GM23248 (cell line): ENCODE measurements at places on chromosomes 7 and 10. TPM values are rescaled to one million over a fixed set of nuclear protein-coding genes. Genes with fewer than 3 reads are reported as not detected.

DNA sequence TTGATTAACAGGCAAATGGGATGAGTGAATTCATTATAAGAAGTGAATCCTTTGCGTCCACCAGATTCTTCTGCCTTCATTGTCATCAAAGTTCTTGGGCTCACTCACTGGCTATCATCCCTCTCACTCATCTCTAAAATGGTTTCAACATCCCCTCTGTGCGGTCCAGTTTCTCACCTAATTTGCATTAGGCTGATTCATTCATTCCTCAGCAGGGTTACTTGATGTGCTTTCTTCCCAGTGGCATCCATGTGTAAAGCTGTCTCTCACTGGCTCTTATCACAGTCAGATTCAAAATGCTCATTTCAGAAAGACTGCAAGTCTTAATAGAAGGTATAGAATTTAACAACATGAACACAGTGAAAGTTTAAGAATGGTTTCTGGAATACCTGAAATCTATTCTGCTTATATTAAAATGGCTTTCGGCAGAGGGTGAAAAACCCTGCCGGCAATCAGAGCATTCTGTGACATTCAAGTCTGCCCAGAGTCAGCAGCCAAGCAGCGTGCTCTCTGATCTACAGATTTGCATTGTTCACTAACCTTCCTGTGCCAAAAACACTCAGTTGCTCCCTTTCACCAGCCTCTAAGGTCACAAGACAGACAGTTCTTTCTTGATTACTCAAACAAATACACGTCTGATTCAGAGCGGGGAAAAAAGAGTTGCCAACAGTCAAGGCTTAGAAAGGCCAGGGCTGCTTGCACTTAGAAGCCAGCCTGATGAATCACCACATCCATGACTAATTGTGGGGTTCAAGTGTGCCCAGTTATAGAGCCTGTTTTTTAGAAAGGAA is 106.7 kb downstream of the TES start:
- H3K4me3 ChIP-seq, result peak overlapping the region; percentile 53
- DNase-seq, result peak; percentile 99
- peaks cover 33% of the 10 kb centered on the region for H3K4me1 ChIP-seq
- H3K36me3 ChIP-seq, result no peaks in the 10 kb centered on the region
- H3K27me3 ChIP-seq, result no peaks in the 10 kb centered on the region
- peak overlapping the region; percentile 92 for H3K27ac ChIP-seq

DNA sequence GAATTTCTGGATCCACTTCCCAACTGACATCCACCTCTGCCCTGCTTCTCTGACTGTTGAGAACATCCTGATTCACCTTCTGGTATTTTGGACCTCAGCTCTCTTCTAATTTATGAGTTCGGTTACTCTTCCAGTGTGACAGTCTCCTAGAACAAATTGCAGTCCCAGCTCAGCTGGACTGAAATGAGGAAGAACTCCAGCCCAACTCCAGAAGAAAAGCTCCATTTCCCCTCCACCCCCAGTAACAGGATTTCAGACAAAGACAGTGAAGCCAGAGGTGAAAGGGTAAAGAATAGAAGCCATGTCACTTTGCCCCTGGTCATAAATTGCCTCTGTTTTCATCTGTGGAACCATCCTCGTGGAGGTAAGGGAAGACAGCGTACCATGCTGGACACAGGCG is 26.2 kb upstream of the INHBA start:
- no peak for DNase-seq
- H3K27me3 ChIP-seq, result no peaks in the 10 kb centered on the region
- no peaks in the 10 kb centered on the region for H3K4me1 ChIP-seq
- no peak overlapping the region for H3K4me3 ChIP-seq
- no peak overlapping the region for H3K27ac ChIP-seq

DNA sequence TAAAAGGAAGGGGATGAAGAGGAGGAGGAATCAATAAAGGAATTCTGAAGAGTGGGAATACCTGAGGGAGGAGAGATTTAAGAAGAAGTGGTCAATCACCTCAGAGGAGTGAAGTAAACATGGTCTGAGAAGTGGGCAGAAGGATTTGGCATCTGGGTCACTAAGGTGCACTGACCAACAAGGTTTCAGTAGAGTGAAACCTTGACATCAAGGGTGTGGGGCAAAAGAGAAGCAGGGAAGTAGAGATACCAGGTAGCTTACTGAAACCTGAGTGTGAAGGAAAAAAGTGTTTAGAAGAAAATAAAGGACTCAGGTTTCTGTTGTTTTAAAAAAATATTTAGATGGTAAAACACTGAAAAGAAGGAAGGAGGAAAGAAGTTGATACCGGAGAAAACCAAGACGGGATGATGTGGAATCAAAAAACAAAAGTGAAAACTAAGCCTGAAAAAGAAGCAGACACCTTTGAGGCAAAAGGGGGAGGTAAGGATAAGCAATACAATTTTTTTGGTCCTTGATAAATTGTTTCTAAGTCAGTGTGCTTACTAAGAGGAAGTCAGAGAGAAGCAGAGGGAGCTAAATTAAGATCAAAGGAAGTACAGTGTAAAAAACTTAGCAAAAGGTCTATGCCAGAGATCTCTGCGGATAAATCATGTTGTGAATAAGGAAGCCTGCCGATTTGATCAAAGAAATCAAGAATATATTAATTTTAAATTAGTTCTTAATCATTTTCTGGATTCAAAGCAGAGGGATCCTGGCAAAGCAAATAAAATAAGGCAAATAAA is 137.2 kb upstream of the GPR22 start:
- no peak for DNase-seq
- H3K36me3 ChIP-seq, result no peaks in the 10 kb centered on the region
- H3K4me1 ChIP-seq, result peaks cover 6% of the 10 kb centered on the region; the same call in 1 of the 2 replicates
- H3K27ac ChIP-seq, result no peak overlapping the region

DNA sequence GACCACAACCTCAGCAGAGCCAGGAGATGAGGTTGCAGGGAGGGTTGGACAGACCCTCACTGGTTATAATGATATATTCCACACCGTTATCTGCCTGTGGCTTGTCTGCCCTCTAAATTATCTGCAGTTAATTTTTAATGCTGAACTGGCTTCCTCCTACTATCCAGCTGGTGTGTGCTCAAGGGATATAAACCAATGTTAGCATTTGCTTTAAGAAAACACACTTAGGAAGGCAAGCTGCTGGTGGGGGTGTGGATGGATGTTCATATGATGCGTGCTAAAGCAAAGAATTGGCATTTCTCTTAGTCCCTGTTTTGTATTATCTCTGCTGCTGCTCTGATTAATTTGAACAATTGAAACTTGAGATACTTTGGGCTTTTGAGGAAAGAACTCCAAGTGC is 132.2 kb upstream of the NPVF start:
- no peak overlapping the region for H3K4me3 ChIP-seq
- H3K27me3 ChIP-seq, result no peaks in the 10 kb centered on the region
- no peaks in the 10 kb centered on the region for H3K4me1 ChIP-seq
- no peak overlapping the region for H3K27ac ChIP-seq

DNA sequence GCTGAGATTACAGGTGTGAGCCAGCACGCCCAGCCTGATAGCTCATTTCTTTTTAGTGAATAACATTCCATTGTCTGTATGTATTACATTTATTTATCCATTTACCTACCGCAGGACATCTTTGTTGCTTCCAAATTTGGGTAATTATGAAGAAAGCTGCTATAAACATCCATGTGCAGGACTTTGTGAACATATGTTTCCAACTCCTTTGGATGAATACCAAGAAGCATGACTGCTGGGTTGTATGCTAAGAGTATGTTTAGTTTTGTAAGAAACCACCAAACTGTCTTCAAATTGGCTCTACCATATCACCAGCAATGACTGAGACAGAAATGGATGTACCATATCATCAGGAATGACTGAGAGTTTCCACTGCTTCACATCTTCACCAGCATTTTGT is 200.2 kb upstream of the TMEM196 start:
- H3K36me3 ChIP-seq, result no peaks in the 10 kb centered on the region
- no peak overlapping the region for H3K4me3 ChIP-seq
- no peak overlapping the region for H3K27ac ChIP-seq
- H3K4me1 ChIP-seq, result peaks cover 13% of the 10 kb centered on the region
- no peaks in the 10 kb centered on the region for H3K27me3 ChIP-seq

- H3K36me3 ChIP-seq, result no peaks in the 10 kb centered on the region
- no peaks in the 10 kb centered on the region for H3K4me1 ChIP-seq
- H3K27ac ChIP-seq, result no peak overlapping the region
- no peak overlapping the region for H3K4me3 ChIP-seq
- H3K27me3 ChIP-seq, result no peaks in the 10 kb centered on the region
- DNase-seq, result no peak
These were observed 252.6 kb upstream of the SMIM30 start for GRCh38 chr7:113370910-113371309.

GRCh38 chr7:94324380-94325121 is 70.1 kb upstream of the COL1A2 start:
- H3K4me1 ChIP-seq, result peaks cover 33% of the 10 kb centered on the region
- peak overlapping the region; percentile 41 for H3K4me3 ChIP-seq
- H3K27me3 ChIP-seq, result no peaks in the 10 kb centered on the region
- no peaks in the 10 kb centered on the region for H3K36me3 ChIP-seq
- H3K27ac ChIP-seq, result peak overlapping the region; percentile 85
- peak; percentile 71 for DNase-seq

GRCh38 chr7:147774461-147774860 is 816.1 kb upstream of the C7orf33 start:
- DNase-seq, result no peak
- H3K4me1 ChIP-seq, result no peaks in the 10 kb centered on the region
- H3K4me3 ChIP-seq, result no peak overlapping the region
- H3K27ac ChIP-seq, result no peak overlapping the region

- H3K4me3 ChIP-seq, result no peak overlapping the region
- no peaks in the 10 kb centered on the region for H3K4me1 ChIP-seq
- no peak overlapping the region for H3K27ac ChIP-seq
- no peak for DNase-seq
- H3K27me3 ChIP-seq, result no peaks in the 10 kb centered on the region
These were observed 102.0 kb downstream of the VIPR2 start for GRCh38 chr7:159042581-159043101.

Gene VAX1
- not detected in 2 replicates for total RNA-seq
